Activated naive CD8-positive, alpha-beta T cell treated with anti-CD3 and anti-CD28 coated beads, Interleukin-2, amount 10 ng/mL, durations not matched to agents 7 days and 5 days (primary cell): ENCODE measurements at places on chromosomes 3 and 15. TPM values are rescaled to one million over a fixed set of nuclear protein-coding genes. Genes with fewer than 3 reads are reported as not detected.

The PPM1L gene
- total RNA-seq = 3.8 TPM

GRCh38 chr3:148741219-148741618, 43.5 kb downstream of the AGTR1 start:
- no peaks in the 10 kb centered on the region for H3K4me1 ChIP-seq
- no peak for DNase-seq
- H3K27ac ChIP-seq = no peak overlapping the region
- no peaks in the 10 kb centered on the region for H3K36me3 ChIP-seq

- H3K4me3 ChIP-seq = no peak overlapping the region
- no peak for DNase-seq
- no peaks in the 10 kb centered on the region for H3K27me3 ChIP-seq
- no peaks in the 10 kb centered on the region for H3K4me1 ChIP-seq
These were observed 37.2 kb downstream of the AP4E1 start for GRCh38 chr15:50945725-50946124.

GRCh38 chr3:21562243-21562642, 188.8 kb downstream of the ZNF385D start:
- no peaks in the 10 kb centered on the region for H3K27me3 ChIP-seq
- H3K27ac ChIP-seq = no peak overlapping the region

GRCh38 chr3:66497985-66498671, 2.7 kb downstream of the LRIG1 start:
- H3K4me1 ChIP-seq = peaks cover 63% of the 10 kb centered on the region
- peaks cover 4% of the 10 kb centered on the region for H3K36me3 ChIP-seq
- DNase-seq = no peak
